Mesendoderm (in vitro differentiated cells): ENCODE measurements at places on chromosomes 1 and 21.

- peak; percentile 67 for DNase-seq
Measured at GRCh38 chr1:245512980-245513578, 358.3 kb downstream of the KIF26B start.

- no peak for DNase-seq
Measured at GRCh38 chr21:46193829-46194373, 9.6 kb upstream of the SPATC1L start.

GRCh38 chr1:220810179-220810653 lies 23.5 kb downstream of the MTARC1 start:
- peak; percentile 90 for DNase-seq

- no peak for DNase-seq
Measured at GRCh38 chr1:15075817-15076216, 77.7 kb upstream of the TMEM51 start.

GRCh38 chr1:39272027-39272797 lies 67.7 kb downstream of the MACF1 start:
- DNase-seq, result peak; percentile 85

GRCh38 chr1:228794173-228794572 lies 58.9 kb downstream of the RHOU start:
- no peak for DNase-seq

- DNase-seq, result peak; percentile 5
Measured at GRCh38 chr1:244614879-244615278, 38.0 kb upstream of the DESI2 start.

- peak; percentile 88 for DNase-seq
Measured at GRCh38 chr1:1069056-1069710, 4.9 kb downstream of the RNF223 start.

GRCh38 chr1:119141020-119141424 lies 569 bp upstream of the WARS2 start:
- peak; percentile 64 for DNase-seq

- DNase-seq, result no peak
Measured at GRCh38 chr1:227321035-227321434, 2.7 kb upstream of the CDC42BPA start.

GRCh38 chr1:39646232-39647081 lies 7.0 kb upstream of the HEYL start:
- peak; percentile 79 for DNase-seq

- DNase-seq, result no peak
Measured at GRCh38 chr1:4702932-4703331, 48.5 kb downstream of the AJAP1 start.

DNA sequence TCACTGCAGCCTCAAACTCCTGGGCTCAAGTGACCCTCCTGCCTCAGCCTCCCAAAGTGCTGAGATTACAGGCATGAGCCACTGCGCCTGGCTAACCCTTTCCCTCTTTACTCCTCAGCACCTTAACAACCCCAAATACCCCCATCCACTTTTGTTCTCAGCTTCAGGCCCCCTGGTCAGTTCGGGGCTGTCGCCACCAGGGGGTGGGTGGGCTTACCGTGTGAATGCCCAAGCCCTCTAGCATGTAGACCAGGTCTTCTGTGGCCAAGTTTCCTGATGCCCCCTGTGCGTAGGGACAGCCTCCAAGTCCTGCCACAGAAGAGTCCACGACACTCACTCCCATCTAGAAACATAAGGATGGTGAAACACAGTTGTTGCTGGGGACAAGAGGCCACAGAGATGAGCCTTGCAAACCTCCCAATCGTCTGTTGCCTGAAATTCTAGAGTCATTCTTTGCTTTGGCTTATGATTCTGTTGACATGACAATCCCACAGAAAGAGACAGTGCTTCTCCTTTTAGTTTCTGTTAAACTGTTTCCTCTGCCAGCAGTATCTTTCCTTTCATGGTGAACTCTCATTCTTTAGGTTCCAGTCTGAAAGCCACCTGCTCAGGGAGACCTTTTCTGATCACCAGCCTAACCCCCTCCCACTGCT lies 3.8 kb upstream of the GALE start:
- no peak for DNase-seq

DNA sequence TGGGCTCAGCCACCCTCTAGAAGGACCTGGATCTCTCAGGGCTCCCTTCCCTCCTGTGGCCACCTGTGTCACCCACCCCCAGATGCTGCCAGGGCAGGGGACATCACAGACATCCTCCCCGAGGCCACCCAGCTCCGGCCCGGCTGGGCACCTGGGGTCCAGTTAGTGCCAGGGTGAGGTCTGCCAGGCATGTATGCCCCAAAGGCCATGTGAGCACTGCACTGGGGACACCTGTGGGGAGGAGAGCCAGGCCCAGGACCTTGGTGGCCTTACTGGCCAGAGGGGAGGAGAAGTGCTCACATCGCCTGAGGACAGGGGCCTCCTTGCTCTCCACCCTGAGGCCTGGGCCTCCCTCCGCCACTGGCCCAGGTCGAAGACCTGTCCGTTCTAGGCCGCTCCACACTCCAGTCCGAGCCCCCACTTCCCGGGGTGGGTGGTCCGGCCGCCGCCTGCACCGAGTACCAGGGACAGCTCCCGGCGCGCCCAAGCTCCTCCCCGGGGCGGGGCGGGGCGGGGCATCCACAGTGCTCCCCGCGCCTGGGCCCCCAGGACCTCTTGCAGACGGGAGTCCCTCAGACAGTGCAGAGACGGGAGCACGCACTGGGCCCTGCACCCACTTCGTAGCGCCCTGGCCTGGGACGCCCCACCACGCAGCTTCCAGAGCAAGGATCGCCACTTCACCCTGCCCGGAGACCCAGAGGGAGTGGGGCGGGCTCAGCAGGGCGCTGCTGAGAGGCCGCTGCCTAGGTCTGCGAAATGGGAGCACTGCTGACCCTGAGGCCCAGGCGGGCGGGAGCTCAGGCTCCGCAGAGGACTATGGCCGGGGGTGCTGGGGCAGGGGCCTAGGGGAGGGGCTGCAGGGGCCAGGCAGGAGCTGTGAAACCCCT lies 34.3 kb upstream of the CCDC27 start:
- peak; percentile 53 for DNase-seq

GRCh38 chr1:207191776-207192175 lies 87.7 kb downstream of the C4BPA start:
- no peak for DNase-seq

GRCh38 chr1:26827663-26828062 lies 1.2 kb downstream of the ZDHHC18 start:
- DNase-seq, result no peak

- no peak for DNase-seq
Measured at GRCh38 chr1:196466166-196466565, 142.1 kb downstream of the KCNT2 start.

- DNase-seq, result peak; percentile 60
Measured at GRCh38 chr21:42459082-42459460, 37.0 kb downstream of the RSPH1 start.

GRCh38 chr1:231808990-231809389 lies 182.4 kb downstream of the DISC1 start:
- peak; percentile 74 for DNase-seq

- DNase-seq, result peak; percentile 82
Measured at GRCh38 chr1:153796786-153797659, 21.8 kb downstream of the SLC27A3 start.

DNA sequence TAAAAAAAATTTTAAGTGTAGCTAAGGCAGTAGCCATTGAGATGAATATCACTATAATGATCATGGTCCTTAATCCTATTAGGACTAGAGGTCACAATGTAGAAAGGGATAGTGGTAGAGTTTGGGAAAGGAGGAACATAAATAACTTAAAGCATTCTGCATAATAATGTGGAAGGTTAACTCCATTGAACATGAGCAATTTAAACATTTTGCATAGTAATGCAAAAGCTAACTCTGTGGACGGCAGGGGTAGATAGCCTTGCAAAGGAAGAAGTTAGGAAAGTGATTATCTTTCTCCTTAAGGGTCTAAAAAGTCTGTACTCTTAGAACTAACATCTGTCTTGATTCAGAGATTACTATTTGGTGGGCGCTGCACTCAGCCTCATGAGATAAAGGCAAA lies 39.0 kb upstream of the DENND1B start:
- no peak for DNase-seq

GRCh38 chr1:203652724-203653461 lies 26.3 kb downstream of the ATP2B4 start:
- no peak for DNase-seq

- no peak for DNase-seq
Measured at GRCh38 chr1:65512383-65512782, 91.9 kb downstream of the LEPR start.

DNA sequence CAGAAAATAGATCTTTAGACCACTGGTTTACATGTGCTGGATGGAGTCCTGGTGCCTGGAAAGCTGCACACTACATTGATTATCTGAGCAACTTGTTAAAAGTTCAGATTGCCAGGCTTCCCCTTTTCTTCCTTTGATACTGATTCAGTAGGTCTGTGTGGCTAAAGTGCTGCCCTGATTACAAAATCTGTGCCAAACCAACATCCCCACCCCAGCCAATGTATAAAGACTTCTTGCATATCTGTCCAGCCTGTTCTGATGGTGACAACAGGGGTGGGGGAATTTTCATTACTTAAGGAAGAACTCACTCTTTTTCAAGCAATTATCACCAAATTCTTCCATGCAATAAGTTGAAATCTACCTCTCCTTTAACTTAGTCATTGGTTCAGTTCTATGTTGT lies 135.5 kb downstream of the TNFSF18 start:
- DNase-seq, result no peak

GRCh38 chr1:234643111-234643849 lies 33.3 kb upstream of the IRF2BP2 start:
- DNase-seq, result no peak

DNA sequence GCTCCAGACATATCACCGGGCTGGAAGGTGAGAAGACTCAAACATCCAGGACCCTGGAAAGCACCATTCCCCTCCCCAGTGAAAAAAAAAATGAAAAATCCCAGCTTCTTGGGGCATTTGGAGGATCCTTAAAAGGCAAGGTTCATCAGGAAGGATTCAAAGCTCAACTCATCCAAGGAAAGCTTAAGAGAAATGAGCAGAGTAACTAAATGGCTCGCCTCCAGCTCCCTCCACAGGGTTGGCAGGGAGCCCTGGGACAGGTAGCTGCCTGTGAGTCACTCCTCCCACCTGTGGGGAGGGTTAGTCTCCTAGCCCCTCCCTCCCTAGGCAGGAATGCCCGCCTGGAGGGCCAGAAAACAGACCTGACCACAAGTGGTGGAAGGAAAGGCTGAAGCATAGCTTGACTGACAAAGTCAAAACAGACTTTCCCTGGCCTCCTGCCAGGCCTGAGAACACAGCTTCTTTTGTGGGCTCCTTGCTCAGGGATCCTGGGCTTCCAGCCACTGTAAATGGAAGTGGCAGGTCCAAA lies 712 bp upstream of the LAMB3 start:
- peak; percentile 94 for DNase-seq

DNA sequence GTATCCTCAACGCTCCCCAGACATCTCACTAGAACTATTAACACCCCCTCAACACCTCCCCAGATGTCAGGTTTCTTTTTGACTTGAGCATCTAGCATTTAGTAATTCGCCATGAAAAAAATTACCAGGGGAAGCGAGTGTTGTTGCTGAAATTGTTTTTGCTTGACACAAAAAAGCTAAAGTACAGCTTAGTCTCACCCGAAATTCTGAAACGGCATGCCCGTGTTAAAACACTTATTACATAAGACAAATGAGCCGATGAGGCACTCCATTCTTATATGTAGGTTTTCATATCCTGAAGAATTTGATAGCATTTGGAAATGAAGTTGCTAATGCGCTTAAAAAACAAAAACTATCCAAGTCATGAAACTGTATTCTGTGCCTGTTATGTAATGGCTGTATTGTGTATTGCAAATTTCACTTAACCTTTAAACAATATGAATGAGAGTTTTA lies 1.3 kb upstream of the NRIP1 start:
- DNase-seq, result no peak

GRCh38 chr1:107990606-107991005 lies 25.6 kb upstream of the VAV3 start:
- no peak for DNase-seq

GRCh38 chr1:228343191-228343661 lies 63.4 kb downstream of the TRIM11 start:
- DNase-seq, result no peak

- no peak for DNase-seq
Measured at GRCh38 chr1:239185245-239185619, 201.1 kb upstream of the CHRM3 start.

- DNase-seq, result peak; percentile 94
Measured at GRCh38 chr1:170145770-170146676, at the start of gene NTMT2. Gene NTMT2, plus strand, starts transcription at chr1:170145959. Its CDS starts 149 bp downstream, at chr1:170146108.

DNA sequence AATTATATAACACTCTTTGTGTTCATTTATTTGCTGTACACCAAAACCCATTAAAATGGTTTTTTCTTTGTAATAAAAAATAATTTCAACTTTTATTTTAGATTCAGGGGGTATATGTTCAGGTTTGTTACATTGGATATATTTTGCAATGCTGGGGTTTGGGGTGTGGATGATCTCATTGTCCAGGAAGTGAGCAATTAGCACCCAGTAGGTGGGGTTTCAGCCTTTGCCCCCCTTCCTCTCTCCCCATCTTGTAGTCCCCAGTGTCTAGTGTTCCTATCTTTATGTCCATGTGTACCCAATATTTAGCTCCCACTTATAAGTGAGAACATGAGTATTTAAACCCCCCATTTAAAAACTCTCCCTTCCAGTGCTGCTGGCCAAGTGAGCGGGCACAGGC lies 184.6 kb downstream of the RHOU start:
- DNase-seq, result peak; percentile 28

GRCh38 chr1:229229721-229230139 lies 41.2 kb upstream of the RAB4A start:
- no peak for DNase-seq

GRCh38 chr1:199081739-199082138 lies 442.9 kb downstream of the PTPRC start:
- DNase-seq, result no peak

- DNase-seq, result no peak
Measured at GRCh38 chr1:19169642-19170041, 40.4 kb downstream of the UBR4 start.

GRCh38 chr1:62294261-62294660 lies 25.0 kb downstream of the KANK4 start:
- DNase-seq, result peak; percentile 69

GRCh38 chr21:14239281-14239680 lies 23.3 kb downstream of the RBM11 start:
- no peak for DNase-seq

- DNase-seq, result no peak
Measured at GRCh38 chr1:228994676-228995594, 259.7 kb downstream of the RHOU start.

DNA sequence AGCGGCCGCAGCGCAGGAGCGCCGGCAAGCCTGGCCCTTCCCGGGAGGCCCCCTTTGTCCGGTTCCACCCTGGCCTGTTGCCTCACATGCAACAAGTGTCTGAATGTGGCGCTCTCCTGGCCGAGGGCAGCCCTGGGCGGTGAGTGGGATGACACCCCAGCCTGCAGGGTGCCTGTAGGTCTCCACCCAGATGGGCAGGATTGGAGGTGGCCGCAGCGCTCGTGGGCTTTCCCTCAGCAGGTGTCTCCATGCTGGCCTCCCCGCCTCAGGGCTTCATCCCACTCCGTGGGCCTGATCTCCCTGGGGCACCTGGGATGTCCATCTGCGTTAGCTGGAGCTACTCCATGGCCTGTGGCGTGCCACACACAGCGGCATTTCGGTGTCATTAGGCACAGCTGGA lies 1.5 kb downstream of the MIB2 start:
- DNase-seq, result no peak
